Kidney (tissue), 22 donors: ENCODE measurements at places on chromosomes 4 and X. TPM values are rescaled to one million over a fixed set of nuclear protein-coding genes. Genes with fewer than 3 reads are reported as not detected.

Gene RASL11B
- polyA plus RNA-seq: 45.9 TPM

Gene CYTL1
- polyA plus RNA-seq: not detected

Gene ETDA
- polyA plus RNA-seq: not detected

Gene ANKRD50
- 2.7 TPM for polyA plus RNA-seq

Gene PUDP
- polyA plus RNA-seq: 17.4 TPM

Gene MAGEA4
- polyA plus RNA-seq: not detected

Gene PDZD4
- 4.7 TPM for polyA plus RNA-seq

Gene USP17L22
- not detected for polyA plus RNA-seq

DNA sequence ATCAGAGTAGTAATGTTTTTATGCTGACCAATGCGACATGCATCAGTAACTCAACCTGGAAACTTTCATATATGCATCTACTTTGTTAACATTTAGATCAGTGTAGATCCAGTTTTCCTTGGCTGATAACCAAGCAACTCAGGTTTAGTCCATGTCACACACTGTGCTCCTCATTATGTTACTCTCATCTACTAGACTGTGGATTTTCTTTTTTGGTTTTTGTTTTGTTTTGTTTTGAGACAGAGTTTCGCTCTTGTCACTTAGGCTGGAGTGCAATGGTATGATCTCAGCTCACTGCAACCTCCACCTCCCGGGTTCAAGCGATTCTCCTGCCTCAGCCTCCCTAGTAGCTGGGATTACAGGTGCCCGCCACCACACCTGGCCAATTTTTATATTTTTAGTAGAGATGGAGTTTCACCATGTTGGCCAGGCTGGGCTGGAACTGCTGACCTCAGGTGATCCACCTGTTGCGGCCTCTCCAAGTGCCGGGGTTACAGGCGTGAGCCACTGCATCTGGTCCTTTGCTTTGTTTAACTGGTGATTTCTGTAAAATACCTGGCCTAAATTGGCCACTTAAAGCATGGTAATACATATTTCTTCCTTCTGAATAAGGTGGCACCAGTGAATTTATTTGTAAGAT is 48.6 kb downstream of the SMARCAD1 start:
- DNase-seq: no peak

GRCh38 chr4:107213880-107214279 is 177.8 kb upstream of the DKK2 start:
- DNase-seq: no peak

DNA sequence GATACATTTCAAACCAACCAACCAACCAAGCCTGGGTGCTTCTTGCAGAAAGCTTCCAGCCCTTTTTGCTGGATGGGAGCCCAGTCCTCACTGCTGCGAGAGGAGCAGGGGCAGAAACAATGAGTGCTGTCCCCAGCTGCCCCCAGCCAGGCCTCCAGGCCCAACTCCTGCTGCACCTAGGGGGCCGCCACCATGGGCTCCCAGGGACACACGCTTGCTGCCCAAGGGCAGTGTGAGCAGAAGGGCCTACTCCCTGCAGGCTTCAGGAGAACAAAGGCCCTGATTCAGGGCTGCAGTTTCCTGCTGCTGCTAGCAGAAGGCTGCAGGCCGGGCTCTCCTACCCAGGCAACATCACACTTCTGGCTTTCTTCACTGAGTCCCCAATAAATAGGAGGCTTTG is 37.7 kb upstream of the ENPP6 start:
- no peak for DNase-seq

- no peak for DNase-seq
Observed at GRCh38 chr4:158356301-158356700, 146.0 kb downstream of the TMEM144 start.

DNA sequence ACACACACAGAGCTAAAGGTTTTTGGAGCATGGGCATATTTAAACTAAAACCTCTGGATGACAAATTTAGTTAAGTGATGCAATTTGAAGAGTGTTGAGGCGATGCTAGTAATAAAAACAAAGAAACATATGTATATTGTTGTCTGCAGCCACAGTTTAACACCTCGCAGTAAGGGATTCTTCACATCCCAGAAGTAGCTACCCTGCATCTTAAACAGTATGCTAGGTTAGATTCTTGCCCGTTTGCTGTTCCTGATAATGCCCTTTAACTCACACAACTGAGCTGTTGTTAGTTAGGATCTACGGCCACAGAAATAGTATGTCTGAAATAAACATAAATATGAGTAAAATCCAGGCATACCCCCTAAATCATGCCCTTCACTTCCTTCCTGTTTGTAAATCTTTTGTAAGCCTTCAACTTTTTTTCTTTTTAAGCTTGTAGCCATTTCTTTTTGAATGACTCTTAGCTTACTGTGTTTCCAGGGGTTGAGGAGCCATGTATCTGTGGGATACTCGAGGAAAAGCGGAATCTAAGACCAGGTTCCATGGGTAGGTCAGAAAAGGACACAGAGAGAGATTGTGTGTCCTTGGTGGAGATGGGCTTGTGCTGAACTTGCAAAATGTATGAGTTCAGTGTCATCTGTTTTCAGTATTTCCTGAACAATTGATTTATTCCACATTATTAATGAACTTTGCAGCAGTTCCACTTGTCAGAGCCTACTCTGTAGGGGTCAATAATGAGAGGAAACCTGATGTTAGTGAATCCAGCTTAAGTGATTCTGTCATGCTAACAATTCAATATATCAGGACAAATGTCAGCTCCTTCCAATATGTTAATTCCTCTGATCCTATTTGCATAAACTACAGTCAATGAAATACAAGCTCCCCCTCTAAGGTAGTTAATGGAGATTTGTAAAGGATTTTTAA is 349.6 kb downstream of the GPAT3 start:
- no peak for DNase-seq

DNA sequence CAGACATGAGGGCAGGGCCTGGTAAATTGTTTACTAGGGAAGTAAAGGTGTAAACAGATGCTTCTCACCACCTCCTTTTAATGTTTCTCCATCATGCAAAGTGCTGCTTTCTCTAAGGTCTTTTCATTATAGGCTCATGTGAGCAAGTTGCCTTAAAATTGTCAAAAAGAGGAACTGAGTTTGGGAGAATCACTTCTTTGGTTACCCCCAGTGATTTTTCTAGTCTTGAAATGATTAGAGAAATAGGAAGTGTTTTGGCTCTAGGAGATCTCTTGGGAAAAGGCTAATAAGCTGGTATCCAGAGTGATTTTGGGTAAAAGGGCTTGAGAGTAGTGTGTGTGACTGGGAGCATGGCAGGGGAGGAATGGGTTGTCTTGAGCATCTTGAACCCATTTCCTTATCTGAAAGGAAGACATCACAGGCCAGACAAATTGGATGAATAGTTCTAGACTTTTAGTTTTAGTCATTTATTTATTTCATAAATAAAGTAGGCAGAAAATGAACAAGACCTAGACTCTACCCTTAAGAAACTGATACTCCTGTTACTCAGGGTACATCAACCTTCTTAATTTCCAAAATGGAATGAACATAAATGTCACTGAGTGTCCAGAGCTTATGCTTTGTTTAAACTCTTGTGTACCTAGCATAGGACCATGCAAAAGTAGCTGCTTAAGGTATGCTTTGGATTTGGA is 14.2 kb downstream of the GRPR start:
- no peak for DNase-seq

DNA sequence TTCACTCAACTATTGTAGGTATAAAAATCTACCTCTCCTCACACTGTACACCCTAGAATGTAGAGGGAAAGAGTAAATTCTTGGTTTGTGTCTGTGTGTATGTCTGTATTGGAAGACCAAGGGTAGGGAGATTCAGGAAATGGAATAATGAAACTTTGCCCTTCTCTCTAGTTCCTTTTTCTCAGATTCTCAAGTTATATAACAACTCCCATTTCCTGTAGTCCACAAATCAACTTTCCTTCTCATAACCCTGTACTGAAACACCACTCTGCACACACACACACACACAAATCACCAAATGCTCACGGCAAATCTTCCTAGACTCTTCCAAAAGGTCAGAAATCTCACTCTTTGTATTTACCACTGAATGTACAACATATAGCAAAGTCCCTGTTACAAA is 824.5 kb upstream of the DIAPH2 start:
- no peak for DNase-seq

GRCh38 chrX:108641589-108642272 is 94.6 kb downstream of the IRS4 start:
- DNase-seq: no peak

DNA sequence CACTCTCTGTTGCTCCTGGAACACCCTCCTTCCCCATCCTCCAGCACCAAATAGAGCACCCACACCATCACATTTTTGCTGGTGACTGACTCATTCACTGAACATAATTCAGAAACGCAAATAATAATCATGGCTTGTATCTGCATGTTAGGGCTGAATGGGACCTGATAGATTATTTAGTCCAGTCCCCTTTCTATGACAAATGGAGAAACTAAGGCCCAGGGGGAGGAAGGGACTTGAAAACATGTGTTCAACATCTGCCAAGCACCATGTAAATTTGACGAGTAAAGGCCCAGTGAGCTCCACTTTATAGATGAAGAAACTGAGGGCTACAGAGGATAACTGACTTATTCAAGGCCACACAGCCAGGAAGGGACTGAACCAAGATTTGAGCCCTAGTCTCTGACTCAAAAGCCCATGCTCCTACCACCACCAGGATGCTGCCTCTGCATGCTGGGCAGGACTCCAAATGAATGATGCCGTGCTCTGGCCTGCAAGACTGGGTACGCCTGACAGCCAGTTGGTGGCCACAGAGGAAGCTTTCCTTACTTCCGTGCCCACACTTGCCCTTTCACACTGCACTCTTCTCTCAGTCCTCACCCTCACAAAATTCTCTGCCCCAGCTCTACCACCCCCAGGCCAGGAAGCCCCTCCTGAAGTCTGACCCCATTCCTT is 133.3 kb upstream of the PJA1 start:
- DNase-seq: no peak

GRCh38 chr4:168498251-168498650 is 1.4 kb downstream of the PALLD start:
- no peak for DNase-seq

DNA sequence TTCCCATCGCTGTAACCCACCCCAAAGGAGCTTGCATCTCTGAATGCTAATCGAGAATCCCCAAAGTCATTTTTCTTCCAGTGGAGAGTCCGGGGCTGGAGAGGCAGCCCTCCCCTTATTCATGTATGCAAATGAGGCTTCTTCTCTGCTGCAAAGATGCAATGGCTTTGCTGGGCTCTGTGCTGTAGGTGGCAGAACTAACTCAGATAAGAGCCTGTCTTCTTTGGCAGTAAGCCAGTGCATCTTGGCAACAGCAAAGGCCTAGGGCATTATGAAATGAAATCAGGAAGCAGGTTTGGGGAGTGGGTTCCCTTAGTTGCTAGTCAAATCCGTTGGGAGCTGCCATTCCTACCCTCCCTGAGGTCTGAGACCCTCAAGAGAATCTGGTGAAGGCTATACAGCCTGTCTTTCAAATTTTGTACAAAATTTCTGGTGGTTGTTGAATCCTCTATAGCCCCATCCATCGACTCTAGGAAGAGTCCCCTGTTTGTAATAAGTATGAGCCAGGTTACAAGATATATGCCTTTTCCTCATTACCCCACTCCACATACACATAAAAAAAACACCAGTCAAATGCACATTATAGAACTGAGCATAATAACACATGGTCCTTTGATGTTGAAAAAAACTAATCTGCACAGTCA is 290.6 kb upstream of the TAPT1 start:
- DNase-seq: peak; percentile 49

- no peak for DNase-seq
Observed at GRCh38 chr4:52251864-52252263, 200.8 kb downstream of the SPATA18 start.

DNA sequence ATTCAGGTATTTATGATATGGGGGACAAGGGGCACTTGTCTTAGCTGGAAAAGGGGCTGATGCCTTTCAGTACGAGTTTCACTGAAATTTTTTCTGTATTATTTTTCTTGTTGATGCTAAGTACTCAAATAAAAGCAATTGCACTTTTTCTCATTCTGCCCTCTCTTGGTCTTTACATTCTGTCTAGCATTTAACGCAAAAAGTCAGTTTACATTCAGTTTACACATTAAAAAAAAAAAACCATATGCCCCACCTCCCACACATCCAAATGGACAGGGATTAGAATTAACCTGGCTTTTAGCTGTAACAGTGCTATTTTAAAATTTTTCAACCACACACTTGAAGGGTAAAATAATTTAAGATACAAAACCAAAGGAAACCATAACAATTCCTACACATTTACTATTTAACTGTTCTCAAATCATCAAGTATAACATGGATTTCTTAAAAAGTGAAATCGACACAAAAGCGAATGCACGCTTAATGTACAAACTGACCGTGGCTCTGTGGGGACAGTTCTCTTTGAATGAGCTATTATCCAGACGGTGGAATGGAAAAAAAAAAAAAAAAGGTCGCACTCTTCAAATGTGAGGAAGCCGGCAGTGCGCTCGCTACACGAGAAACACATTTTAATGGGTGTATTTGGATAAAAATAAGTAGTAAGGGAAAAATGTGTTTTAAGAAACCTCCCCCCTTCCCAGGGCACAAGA is 1.4 kb downstream of the AMMECR1 start:
- peak; percentile 26 for DNase-seq

- DNase-seq: no peak
Observed at GRCh38 chr4:131547506-131547981, 1601.5 kb upstream of the PCDH10 start.

DNA sequence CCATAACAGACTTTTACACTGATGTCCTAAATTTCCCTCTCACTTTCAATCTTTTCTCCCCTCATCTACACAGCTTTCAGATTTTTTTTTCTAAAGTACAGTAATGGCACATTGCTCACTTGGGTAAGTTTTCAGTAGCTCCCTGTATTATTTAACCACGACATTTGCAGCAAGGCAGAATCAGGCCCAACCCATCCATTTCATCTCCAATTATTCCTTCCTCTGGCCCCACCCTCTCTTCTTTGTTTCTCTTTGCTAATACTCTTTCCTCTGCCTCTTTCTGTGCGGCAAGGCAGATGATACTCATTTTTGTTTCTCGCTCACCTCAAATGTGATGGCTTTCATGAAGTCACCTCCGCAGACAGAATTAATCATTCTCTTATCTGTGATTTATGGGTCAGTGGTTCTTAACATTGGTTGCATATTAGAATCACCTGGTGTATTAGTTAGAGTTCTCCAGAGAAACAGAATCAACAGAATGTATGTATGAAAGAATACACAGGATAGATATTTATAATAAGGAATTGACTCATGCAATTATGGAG is 43.4 kb upstream of the GATB start:
- no peak for DNase-seq

GRCh38 chrX:110657073-110657472 is 138.5 kb downstream of the CHRDL1 start:
- no peak for DNase-seq

DNA sequence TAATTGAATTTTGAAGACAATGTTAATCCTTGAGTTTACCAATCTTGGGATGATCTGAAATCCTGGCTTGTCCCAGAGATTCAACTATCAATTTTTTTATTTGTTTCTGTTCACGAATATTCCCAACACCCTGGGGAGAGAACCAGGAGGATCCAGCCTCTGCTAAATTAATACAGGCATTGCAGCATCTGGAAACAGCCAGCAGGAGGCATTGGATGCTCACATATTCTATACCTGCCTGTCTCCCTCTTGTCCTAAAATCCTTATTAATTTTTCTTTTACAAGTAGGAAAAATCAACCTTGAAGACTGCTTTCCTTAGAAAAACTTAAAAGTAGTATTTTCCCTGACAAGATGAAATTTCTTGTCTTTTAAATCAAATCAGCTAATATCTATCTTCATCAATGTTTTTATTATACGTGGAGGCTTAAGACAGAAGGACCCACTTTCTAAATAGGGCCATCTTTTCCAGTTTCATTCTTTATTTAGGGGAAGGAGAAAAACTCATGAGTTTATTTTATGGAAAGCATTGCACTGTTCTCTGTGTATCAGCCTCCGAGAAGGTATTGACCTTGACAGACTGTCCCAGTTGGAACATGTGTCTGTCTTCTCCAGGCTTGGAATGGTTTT is 102.4 kb downstream of the CLNK start:
- DNase-seq: no peak

- DNase-seq: no peak
Observed at GRCh38 chrX:10168226-10168625, 11.5 kb downstream of the CLCN4 start.
